Smooth muscle cell of the brain vasculature (primary cell): ENCODE measurements at places on chromosomes 16 and 17.

- DNase-seq, result no peak
Observed at GRCh38 chr17:4381690-4382671, 15.5 kb upstream of the UBE2G1 start.

DNA sequence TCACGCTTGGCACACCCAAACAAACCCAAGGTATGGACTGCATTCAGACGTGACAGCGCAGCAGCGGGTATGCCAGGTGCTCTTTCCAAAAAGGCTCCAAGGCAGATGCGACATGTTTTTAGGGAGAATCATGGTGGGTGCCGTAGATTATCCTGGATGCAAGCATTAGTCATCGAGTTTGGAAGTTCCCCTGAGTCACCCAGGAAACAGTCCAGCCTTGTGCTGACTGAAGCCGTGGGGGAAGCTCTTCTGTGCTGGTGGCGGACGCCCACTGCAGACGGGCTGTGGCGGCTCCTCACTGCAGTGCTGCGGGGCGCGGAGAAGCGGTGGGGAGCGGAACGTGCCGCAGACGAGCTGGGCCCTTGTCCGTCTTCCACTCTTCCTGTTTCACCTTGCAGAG is 13.9 kb downstream of the JPT2 start:
- no peak for DNase-seq

GRCh38 chr16:23222929-23223328 is 40.4 kb downstream of the SCNN1G start:
- DNase-seq, result no peak

DNA sequence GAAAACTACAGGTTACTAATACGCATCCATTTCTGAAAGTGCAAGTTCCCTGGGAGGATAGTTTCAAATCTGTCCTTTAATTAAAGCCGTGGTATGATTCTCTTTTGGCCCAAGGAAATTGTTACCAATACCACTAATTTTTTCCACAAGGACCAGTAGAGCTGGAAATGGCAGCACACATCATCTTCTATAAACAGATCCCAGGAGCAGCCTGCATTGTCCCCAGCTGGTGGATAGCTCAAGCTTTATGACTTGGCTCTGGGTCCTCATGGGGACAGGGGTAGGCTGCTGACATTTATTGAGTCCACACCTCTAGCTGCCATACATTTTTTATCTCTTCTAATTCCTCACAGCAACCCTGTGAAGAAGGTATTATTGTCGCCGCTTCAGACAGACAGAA is 35.8 kb upstream of the BHLHA9 start:
- DNase-seq, result no peak

DNA sequence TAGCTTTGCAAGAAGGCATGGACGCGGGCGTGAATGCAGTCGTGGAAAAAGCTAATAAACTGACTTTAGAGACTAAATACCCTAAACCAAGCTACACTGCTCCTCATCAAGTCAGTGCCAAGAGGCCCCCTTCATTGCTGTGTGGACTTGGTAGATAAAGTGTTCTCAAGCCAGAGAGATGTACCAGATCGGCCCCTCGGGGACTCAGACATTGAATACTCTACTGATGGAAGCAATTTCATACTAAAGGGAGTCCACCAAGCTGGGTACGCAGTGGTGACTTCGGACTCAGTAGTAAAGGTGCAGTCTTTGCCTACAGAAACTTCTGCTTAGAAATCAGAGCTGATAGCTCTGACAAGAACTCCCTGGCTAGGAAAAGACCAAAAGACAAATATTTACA is 8.8 kb downstream of the POLR3K start:
- no peak for DNase-seq

GRCh38 chr16:85759631-85760419 is 8.9 kb upstream of the C16orf74 start:
- no peak for DNase-seq

DNA sequence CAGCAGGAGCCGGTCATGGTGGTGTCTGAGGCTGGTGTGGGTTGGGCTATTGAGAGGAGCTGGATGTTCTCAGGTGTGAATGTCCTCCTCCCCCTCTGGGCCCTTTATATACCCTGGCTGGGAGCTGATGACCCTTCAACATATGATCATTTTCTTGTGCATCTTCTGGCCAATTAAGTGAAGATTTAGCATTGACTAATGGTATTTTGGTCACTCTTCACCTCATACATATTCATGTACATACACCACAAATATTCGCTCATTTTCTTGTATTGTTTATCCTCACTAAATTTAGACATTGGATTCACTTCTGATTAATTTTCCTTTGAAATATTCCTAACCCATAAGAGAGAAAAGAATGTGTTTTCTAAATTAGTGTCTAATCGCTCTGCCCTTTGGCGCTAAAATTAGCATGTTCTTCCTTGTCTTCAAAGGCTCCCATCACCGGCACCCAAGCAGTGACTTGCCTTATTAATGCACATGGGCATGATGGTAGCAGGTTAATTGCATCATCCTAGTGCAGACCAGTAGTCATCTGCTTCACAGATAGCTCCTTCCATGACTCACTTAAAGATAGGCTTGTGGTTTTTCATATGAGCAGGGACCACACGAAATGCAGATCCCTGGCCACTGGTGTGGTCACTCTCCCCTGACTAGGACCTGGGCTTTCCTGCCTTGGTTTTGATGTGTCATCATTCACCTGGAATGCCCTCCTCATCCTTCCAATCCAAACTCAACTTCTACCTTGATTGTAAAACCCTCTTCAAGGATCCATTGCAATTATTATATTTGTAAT is at the start of gene KRTAP2-4:
Gene KRTAP2-4 (minus strand): TSS at position 51 of the 796 bp plus-strand sequence. CDS start 34 bp downstream, at position 17.
- no peak for DNase-seq

GRCh38 chr16:19864566-19864965 is 20.1 kb downstream of the GPRC5B start:
- no peak for DNase-seq

GRCh38 chr16:19128454-19129200 is 14.9 kb downstream of the ITPRIPL2 start:
- no peak for DNase-seq

GRCh38 chr17:83089328-83090132 is 10.1 kb downstream of the METRNL start:
- DNase-seq, result no peak

- DNase-seq, result no peak
Observed at GRCh38 chr17:36945959-36946725, 2.6 kb upstream of the AATF start.

GRCh38 chr17:67534941-67535340 is 157.9 kb downstream of the PITPNC1 start:
- no peak for DNase-seq

DNA sequence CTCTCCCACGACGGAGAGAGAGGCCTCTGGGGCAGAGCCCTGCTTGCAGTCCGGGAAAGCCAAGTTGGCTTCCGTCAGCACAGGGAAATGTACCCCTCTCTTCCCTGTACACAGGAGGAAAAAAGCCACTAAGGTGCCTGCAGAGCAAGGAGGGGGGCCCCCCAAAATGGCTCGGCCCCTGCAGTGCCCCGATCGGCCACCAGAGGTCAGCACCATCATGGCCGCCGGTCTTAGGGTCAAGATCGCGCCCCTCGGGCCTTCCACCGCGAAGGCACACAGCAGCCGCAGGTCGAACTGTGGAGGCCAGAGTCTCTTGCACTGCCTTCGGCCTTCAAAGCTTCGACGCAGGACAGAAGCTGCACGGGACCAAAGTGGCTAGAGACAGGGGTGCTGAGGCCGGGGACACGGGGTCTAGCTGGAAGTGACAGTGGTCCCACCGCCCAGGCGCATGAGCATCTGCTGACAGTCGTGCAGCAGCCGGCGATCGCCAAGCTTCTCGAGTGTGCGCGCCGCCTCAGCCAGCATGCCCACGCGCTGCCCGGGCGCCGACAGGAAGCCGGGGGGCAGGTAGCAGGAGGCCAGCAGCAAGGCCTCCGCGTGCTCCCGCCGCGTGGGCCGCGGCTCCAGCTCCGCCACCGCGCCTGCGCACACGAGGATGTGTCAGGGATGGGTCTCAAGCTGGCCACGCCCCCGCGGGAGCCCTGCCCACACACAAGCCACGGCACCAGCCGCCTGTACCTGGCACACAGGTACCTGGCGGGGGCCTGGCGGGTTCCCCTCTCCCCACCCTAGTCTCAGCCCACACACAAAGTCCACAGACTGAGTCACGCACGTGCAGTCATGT is 24.4 kb downstream of the SREBF1 start:
- no peak for DNase-seq

GRCh38 chr16:1468426-1468810 is 6.4 kb downstream of the CLCN7 start:
- DNase-seq, result no peak

DNA sequence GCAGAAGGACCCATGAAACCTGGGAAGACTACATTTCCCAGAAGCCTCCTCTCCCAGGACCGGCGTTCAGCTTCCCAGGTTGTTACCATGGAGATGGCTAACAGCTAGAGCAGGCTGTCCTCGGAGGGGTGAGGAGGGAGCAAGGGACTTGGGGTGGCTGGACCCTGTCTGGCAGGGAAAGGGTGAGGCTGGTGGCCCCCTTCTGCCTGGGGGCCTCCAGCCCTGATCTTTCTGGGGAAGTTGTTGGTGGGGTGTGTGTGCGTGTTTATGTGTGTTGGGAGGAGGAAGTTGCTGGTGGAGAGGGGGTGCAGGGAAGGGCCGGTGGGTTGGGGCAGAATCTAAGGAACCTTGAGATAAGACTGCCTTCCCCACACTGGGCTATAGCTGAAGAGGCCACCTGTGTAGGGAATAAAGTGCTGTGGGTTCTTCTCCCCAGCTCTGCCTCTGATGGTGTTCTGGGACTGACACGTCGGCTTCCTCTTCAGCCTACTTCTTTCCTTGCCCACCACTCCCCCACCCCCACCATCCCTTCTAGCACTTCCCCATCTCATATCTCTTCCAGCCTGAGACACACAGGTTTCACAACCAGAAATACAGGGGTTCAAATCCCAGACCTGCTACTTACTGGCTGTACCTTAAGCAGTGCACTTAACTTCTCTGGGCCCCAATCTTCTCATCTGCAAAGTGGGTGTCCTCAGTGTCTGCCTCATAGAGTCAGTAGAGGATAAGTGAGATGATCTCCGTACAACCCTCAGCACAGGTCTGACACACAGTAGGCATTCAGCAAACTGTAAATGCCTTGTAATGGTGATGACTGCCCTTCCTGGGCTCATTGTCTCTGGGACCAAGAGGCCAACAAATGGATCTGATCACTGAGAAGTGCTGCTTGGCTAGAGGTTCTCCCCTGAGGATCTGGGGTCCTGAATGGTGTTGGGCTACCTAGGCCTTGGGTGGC is at the start of gene DRC7:
Gene DRC7 (plus strand): TSS at position 82 of the 955 bp plus-strand sequence. CDS start 3,144 bp downstream, outside the sequence.
- no peak for DNase-seq

- DNase-seq, result no peak
Observed at GRCh38 chr16:86520317-86521210, 10.2 kb downstream of the FOXF1 start.

DNA sequence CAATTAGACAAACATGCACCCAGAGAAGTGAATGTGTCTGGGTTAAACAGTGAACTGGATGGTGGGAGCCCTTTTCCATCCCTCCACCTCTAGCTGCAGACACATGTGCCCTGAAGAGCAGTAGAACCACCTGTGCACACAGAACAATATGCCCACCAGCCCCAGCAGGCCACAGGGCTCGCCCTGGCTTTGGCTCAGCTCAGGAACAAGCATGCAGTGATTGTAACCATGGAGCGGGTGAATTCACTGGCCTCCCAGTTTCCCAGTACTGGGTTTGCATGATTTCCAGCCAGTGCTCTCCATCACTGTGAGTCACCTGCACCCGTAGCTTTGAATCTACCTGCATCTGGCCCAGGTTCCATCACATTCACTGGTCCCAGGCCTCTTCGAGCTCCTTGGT is 5.2 kb downstream of the GPR179 start:
- DNase-seq, result no peak

- DNase-seq, result no peak
Observed at GRCh38 chr17:65177901-65178300, 40.7 kb downstream of the RGS9 start.

DNA sequence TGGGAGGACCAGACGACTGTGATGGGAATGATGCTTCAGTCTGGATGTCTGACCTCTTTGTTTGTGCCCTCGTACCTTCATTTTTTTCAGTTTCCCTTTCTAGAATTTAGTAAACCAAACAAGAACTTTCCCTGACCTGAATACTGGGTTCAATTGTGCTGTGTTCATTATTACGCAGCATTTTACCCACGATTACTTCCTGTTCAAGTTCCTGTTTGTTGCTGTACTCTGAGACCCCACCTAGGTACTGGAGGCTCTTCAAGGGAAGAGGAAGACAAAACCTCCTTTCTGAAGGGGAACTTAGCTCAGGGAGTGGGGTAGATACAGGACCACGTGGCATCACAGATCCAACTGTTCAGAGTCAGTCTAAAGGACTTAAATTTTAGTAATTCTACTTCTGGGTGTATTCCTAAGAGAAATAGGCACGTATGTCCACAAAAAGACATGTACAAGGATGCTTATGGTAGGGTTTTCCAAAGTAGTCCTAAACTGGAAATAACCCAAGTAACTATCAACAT is 9.2 kb upstream of the PRKCB start:
- DNase-seq, result no peak

GRCh38 chr16:9225527-9226316 is 134.3 kb downstream of the HAPSTR1 start:
- DNase-seq, result no peak

DNA sequence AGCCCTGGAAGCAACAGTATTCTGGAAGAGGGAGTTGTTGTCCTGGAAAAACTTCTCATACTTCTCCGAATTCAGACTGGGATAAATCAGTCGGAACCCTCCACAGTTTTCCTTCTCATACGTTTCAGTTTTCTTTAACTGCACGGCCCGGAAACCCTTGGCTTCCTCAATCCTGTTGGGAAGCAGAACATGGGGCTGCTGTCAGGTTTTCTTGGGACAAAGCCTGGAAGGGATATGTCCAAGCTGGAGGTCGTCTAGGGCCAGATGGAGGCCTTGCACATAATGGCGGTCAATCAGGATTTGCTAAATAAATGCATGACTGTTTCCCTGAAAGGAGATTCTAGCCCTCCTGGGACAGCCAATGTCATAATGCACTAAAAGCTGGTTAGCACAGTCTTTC is 29.2 kb downstream of the TTLL6 start:
- DNase-seq, result no peak

DNA sequence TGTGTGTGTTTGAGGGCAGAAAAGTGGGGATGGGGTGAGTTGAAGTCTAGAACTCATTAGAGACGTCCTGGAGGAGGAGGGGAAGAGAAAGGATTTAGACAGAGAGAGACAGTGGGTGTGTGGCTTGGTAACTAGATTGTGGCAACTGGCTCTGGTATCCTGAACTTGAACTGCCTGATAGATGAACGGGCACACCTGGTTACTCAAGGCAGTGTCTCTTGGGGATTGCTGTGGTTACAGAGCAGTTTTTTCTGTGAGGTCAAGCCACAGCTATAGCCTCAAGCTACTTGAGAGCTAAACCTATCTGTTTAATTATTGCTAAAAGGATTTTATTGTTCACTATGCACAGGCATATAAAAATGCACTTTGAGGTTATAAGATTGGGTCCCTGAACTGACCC is 29.8 kb upstream of the MYH2 start:
- DNase-seq, result no peak
